Activated naive CD4-positive, alpha-beta T cell (primary cell): ENCODE measurements at places on chromosomes 6 and 20.

GRCh38 chr6:7523922-7524321, 17.5 kb upstream of the DSP start:
- no peak for DNase-seq

DNA sequence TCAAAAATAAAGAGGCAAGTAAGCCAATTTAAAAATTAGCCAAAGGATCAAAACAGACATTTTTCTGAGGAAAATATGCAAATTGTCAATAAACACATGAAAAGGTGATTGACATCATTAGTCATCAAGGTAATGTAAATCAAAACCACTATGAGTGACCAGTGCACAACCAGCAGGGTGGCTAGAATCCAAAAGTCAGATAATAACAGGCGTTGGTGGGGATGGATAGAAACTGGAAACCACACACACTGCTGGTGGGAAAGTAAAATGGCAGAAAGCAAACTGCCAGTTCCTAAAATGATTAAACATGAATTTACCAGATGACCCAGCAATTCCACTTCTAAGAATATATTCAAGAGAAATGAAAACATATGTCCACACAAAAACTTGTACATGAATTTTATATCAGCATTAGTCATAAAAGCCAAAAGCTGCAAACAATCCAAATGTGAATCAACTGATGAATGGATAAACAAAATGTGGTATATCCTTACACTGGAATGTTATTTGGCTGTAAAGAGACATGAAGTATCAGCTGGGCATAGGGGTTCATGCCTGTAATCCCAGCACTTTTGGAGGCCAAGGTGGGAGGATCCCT, 74.8 kb upstream of the MBOAT1 start:
- no peak for DNase-seq

- no peak for DNase-seq
Observed at GRCh38 chr20:44034451-44034850, 119.8 kb downstream of the TOX2 start.

- no peak for DNase-seq
Observed at GRCh38 chr6:13425943-13426931, 61.2 kb downstream of the GFOD1 start.

GRCh38 chr6:52826513-52826912, 14.1 kb downstream of the GSTA5 start:
- DNase-seq, result no peak

GRCh38 chr6:89035252-89036101, 45.1 kb upstream of the PNRC1 start:
- no peak for DNase-seq

- no peak for DNase-seq
Observed at GRCh38 chr6:4612636-4613171, 163.5 kb upstream of the CDYL start.

DNA sequence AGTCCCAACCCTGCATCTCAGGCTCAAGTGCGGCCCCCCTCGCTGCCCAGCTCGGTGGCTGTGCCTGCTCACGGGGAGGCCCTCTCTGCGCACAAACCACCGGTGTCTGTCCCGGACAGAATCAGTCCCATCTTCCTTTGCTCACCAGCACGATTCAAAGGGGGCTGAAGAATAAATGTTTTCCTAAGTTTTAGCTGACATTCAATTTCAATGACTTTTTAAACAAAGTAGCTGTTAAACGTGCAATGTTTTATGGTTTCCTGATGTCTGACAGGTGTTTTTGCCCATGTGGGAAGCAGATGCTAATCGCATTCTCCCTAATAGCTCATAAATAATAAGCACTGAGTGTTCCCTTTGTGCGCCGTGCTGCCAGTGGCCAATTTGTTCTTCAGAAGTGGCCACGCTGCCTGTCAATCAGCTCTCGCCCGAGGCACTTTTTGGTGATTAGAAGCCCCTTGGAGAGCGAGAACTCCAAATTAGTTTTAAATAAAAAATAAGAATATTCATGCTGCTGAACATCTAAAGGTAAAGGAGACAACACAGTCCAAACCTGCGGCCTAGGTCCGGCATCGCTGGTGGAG, 26.3 kb downstream of the BHLHE23 start:
- no peak for DNase-seq

DNA sequence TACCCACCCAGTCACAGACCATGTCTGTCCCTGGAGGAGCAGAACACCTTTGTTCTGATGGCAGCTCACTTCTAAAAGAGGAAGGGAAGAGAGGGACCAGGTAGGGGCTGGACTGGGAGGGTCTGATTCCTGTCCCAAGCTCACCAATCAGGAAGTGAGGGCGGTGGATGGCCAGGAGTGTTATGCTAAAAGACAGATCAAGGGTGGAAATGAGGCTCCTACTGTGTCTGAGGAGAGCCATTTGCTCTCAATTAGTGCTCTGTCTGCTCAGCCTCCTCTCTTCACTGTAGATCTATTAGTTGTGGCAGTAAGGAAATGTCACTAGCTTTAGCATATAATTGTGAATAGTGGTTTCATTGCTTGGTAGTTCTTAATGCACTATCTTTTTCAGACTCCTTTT, 72.5 kb downstream of the ARMC2 start:
- DNase-seq, result no peak

GRCh38 chr6:161128680-161129196, 137.2 kb downstream of the MAP3K4 start:
- DNase-seq, result no peak

- no peak for DNase-seq
Observed at GRCh38 chr6:121999456-122000065, 399.9 kb upstream of the HSF2 start.

GRCh38 chr6:109143191-109143590, 47.9 kb downstream of the CEP57L1 start:
- DNase-seq, result no peak

DNA sequence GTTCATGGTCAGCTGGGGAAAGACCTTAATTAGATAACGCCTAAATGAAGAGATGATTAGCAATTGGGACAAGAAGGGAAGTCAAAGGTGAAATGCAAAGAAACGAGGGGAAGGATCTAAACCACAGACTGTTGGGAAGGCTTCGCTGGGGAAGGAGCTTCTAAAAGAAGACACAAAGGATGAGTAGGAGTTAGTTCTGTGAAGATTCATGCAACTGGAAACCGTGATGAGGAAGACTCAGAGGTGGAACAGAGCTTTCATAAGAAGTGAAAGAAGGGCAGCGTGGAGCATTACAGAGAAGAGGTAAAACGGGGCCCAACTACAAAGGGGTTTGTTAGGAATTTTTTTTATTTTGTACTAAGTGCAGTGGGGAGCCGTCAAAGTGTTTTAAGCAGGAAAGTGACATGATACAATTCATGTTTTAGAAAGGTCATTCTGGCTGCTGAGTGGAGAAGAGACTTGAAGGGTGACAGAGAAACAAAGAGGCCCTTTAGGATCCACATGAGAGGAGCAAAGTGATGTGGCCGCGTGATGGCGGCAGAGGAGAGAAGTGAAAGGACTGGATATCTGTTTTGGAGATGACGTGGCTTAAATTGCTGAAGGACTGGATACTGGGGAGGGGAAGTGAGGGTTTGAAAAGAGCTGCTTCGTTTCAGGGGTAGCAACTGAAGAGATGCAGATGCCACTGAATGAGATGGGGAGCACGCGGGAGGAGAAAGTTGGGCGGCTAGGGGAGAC, 33.6 kb downstream of the TTI1 start:
- DNase-seq, result no peak
